MV-4-11 (cell line): ENCODE measurements at places on chromosomes 6 and 20.
A peak's percentile ranks its signal among the peaks of the same experiment; 100 is the strongest.

DNA sequence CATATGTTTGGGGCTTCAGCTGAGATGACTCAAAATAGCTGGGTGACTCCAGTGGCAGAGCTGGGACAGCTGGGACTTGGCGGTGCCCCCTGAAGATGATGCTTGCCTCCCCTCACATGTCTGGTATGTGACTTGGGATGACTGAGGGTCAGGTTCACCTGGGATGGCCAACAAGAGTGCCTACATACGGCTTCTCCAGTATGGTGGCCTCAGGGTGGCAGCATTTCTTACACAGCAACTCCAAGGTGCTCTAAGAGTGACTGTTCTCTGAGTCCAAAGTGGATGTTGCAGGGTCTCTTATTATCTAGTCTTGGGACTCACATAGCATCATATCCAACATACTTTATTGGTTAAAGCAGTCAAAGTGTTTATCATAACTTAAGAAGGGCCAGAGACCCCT lies 87.8 kb upstream of the CENPW start:
- DNase-seq: no peak

DNA sequence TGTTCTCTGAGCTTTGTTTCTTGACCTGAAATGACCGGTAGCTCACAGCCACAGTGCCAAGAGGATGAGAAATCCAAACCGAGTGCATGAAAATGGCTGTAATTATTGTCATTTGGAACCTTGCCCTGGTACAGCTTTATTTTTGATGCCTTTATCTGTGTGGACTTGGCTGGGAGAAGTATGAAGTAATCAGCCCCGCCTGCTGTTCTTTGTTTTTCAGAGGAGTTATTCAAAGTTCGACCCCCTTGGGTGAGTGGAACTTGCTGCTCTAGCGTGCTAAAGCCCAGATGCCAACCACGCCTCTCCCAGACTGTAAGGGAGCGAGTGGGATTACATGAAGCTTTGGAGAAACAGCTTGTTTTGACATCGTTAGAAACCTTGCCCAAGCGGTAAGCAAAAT lies 48.3 kb downstream of the ECT2L start:
- no peak for DNase-seq

DNA sequence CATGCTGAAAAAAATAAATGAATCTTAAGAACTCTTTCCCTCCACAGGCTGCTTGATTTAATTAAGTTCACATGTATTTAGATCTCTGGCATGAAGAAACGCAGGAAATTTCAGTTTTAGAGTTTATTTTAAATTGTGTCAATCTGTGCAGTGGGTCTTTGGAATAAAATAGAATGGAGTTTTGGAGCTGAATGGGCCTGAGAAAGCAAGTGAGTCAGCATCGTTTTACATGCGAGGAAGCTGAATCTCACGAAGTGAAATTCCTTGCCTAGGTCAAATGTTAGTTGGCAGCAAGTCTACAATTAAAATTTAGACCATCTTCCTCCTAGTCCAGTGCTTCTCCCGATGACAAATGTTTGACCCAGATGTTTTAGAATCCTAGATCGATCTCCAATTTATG lies 22.4 kb downstream of the MAP7 start:
- no peak for DNase-seq

DNA sequence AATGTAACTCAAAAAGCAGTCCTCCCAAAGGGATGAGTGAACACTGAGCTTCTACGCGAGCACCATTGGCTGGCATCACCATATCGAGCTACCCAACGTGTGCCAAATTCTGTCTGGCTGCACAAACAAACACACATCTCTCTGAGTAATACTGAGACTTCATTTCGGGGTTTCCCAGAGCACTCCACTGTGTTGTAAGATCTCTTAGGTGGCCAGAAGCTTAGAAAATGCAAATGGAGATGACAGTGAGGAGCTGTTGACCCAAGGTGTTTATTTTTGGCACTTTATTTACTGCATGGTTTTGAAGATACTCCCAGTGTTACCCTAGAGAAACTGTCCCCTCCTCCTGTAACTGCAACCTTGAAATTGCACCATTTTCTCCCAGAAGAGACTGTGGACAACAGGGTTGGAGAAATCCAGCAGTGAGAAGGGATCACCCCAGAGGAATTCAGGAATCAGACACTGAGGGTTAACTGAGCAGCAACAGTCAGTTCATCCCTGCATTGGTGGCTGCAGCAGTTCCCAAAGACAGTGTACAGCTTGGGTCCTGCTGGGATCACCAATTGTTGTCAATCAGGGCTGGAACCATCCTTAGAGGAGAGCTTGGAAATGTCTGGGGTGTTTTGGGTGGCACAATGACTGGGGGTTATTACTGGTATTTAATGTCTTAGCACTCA lies 1.0 kb upstream of the RIPOR2 start:
- no peak for DNase-seq

DNA sequence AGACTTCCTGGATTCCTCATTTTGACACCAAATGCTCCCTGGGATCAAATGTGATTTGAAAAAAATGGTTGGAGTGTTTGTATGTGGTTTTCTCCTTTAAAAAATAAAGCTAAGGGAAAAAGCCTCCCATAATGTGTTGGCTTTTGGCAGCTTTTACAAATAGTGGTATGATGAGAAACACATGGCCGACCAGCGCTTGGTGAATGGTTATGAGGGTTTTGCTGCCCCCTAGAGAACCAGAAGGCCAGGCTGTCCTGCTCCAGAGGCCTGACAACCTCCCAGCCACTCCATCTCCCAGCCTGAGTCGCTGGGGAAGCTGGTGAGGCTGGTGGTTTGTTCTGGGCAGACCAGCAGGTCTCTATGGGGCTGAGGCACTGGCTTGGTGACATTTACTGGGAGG lies 69.3 kb downstream of the CLIC5 start:
- no peak for DNase-seq

DNA sequence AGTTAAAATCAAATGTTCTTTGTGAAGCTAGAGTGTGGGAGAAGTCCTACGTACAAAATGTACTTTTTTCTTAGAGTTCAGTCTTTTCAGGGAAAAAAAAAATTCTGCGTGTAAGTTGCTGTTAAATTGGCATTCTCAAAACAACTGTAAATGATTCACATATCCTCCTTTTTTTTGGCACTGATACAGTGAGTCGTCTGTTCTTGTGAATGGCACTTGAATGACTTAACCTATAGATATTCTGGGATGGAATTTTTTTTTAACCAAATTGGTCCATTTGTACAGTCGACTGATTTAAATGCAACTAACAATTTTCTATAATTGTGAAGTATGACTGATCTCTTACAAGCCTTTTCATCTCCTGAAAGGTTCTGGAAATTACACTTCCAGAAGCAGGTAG lies 5.5 kb upstream of the JAG1 start:
- no peak for DNase-seq

GRCh38 chr6:29676981-29677601 lies 3.9 kb downstream of the ZFP57 start:
- DNase-seq: peak; percentile 2

GRCh38 chr20:44188752-44189151 lies 1.8 kb upstream of the JPH2 start:
- peak; percentile 82 for DNase-seq

- peak; percentile 6 for DNase-seq
Measured at GRCh38 chr20:48075591-48076174, 290.4 kb upstream of the SULF2 start.

- peak; percentile 62 for DNase-seq
Measured at GRCh38 chr20:50320901-50321796, 130.5 kb downstream of the CEBPB start.

DNA sequence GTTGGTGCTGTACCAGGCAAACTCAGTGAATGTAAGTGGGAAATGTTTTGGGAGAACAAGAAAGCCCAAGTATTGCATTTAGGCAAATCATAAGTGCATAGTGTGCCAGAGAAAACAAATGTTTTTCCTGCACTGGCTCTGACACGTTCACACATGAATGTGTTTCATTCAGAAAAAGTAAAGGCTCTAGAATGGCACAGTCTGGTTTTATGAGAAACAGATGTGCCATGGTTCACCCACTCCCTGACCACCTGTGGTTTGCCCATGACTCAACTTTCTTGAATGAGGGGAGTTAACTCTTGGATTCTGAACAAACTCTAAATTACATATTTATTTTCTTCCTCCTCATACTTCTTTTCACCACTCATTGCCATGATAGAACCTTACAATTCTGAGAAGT lies 126.9 kb downstream of the KCNQ5 start:
- DNase-seq: no peak

- no peak for DNase-seq
Measured at GRCh38 chr6:54700158-54700557, 146.4 kb upstream of the FAM83B start.

DNA sequence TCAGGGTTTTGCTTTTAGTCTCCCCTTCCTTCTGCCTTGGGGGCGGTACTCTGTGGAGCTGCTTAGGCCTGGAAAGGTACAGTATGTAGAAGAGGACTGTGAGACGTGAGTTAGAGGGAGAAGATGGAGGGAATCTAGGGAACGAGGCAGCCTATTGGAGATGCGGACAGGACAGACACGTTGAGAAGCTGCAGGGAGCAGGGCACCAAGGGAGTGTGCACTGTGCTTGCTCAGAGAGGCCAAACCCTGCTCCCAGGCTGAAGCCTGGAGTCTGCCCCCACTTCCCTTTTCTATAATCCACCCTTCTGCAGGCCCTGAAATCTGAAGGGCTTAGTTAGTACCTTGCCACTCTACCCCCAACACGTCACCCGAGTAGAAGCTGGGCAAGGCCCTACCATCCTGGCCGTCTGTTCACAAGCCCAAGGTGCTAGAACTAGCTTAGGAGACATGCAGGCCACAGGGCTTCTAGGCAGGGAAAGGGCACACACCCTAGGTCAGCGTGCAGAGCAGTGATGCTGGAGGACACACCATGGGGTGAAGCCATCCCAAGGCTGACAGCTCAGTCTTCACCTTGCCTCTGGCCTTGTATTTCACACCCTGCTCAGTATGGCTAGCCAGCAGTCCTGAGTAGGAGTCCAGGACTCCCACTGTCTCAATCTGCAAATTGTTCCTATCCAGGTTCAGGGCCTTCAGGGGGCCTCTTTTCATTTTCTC lies 6.9 kb downstream of the TP53INP2 start:
- DNase-seq: peak; percentile 80

- DNase-seq: no peak
Measured at GRCh38 chr6:10315034-10315433, 99.8 kb downstream of the TFAP2A start.

DNA sequence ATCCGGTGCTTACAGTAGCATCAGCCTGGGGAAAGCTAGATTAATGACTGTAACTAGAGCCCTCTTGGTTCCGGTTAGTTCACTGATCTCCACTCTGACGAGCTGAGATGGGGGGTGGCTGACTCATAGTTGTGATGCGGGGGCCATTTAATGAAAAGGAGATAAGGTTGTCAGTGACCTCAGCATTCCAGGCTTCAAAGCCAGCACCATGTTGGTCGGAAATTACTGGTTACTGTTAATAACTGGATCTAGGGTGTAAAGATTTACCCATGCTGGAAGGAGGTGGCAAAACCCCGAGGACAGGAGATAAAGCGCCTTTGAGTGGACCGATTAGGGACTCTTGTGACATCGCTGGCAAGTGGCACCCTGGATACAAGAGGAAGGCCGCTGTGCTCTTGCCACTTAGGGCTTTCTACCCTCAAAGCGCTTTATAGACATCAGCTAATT lies 21.1 kb downstream of the FOXC1 start:
- DNase-seq: no peak

DNA sequence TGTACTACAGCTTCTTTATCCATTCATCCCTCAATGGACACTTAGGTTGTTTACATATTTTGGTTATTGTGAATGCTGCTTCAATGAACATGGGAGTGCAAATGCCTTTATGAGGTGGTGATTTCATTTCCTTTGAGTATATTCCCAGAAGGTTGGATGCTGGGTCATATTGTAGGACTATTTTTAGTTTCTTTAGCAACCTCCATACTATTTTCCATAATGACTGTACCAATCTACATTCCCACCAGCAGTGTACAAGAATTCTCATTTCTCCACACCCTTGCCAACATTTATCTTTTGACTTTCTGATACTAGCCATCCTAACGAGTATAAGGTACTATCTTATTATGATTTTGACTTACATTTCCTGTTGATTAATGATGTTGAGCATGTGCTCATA lies 269.0 kb downstream of the C6orf118 start:
- no peak for DNase-seq

GRCh38 chr6:112980676-112981075 lies 633.5 kb downstream of the RFPL4B start:
- DNase-seq: no peak

DNA sequence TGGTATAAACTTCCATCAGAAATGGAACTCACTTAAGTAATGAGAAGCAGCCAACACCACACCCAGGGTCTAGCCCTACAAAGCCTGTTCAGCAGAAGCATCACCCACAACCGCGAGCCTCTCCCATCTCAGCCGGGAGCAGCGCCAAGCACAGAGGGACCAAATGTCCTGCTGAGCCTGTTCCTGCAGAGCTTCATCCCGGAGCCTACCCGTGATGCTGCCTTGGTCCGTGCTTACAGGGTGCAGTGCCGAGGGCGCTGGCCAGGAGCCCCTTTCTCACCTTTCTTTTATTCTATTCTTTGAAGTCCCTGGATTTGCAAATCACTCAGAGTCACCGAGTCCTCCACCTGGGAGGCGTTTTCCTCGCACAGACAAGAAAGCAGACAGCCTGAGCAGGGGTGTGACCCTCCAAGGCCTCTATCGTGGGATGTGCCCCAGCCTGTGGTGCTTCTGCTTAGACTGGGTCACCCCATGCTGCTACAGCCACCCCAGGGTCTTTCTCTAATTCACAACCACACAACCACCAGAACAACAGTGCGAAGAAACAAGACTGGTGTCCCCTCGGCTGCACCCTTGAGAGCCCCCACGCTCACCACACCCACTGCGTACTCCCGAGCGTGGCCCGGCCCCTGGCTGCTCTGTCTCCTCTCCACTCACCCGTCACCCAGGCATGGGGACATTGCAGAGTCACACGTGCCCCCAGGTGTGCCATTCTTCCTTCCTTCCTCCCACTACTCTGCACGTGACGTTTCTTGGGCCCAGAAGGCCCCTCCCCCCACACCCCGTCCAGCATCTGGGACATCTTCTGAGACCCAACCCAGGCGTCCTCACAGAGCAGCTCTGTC lies 92.2 kb upstream of the MPC1 start:
- DNase-seq: no peak

GRCh38 chr6:3214898-3215297 lies 12.6 kb downstream of the TUBB2B start:
- no peak for DNase-seq

GRCh38 chr6:129100164-129100563 lies 217.2 kb downstream of the LAMA2 start:
- DNase-seq: peak; percentile 35

- DNase-seq: no peak
Measured at GRCh38 chr6:56345376-56345995, 98.1 kb upstream of the COL21A1 start.

- DNase-seq: peak; percentile 67
Measured at GRCh38 chr6:148379966-148380713, 37.5 kb downstream of the SASH1 start.

GRCh38 chr6:17705778-17706579 lies 746 bp downstream of the NUP153 start:
- peak; percentile 52 for DNase-seq

- peak; percentile 74 for DNase-seq
Measured at GRCh38 chr6:110512991-110513390, 36.6 kb upstream of the SLC22A16 start.

GRCh38 chr6:107941627-107942026 lies 16.4 kb downstream of the SEC63 start:
- DNase-seq: no peak
